ENCODE measurements at places on chromosomes 11 and 22.

DNA sequence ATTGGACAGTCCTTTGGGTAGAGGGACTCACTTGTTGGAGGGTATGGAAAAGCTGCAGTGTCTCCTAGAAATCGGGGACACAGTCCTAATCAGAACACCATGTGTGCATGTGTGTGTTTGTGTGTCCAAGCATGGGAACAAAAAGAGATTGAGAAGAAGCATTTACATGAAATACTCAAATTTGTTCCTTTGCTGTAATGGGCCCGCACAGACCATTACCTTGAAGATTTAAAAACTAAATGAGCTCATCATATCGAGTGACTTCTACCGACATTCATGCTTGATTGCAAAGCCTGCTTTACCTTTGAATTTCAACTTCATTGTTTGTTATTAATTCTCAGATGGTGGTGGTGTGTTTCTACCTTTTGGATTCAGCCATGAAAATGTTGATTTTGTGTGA, 106.9 kb downstream of the ZBTB16 start:
- no peak for DNase-seq

DNA sequence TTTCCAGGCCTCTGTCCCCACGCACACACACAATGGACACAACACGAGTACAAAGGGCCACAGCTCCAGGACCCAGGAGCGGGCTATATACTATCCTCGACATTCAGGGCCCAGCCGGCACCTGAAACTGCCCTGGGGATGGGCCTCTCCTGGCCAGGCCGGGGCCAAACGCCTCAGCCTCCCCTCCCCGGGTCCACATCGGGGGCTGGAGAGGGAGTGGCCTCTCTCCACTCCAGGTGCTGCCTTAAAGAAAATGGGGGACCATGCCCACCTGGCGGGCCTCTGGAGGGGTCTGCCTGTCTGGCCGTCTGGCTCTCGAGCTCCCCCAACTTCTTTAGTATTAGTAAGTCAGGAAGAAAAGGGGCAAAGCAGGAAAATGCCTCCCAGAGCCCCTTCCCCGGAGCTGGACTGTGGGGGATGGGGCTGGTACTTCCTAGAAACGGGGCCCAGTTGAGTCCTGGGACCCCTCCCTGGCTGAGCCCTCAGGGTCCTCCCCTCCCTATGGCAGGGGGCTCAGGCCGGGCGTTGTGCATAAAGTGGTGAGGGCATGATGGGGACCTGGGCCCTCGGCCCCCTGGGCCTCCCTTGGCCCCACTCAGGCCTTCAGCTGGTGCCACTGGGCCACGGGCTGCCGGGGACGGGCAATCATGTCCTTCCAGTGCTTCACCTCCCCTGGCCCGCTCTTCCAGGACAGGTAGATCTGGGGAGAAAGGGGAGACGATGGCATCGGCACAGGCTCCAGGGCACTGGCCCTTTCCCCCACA, 9.7 kb downstream of the LRRC10B start:
- no peak for DNase-seq

GRCh38 chr22:28589102-28589750, 90.4 kb downstream of the TTC28 start:
- peak; percentile 13 for DNase-seq

GRCh38 chr11:116576526-116576925, 196.3 kb downstream of the BUD13 start:
- no peak for DNase-seq

DNA sequence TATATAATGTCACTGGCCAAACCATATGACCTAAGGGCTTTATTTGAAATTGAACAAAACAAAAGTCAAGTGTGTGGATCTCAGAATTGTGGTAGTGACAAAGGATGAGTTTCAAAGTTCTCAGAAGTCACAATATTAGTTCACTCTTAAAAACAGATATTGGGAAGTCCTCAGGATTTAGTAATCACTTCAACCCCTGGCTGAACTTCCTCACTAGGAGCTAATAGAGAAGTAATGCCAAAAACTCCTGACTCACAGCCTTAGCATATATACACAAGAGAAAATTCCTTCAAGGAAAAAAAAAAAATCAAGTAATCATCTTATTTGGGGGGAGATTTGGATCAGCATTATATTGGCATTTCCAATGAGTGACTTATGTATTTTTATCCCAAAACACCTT, 75.6 kb upstream of the APOA1 start:
- peak; percentile 90 for DNase-seq

DNA sequence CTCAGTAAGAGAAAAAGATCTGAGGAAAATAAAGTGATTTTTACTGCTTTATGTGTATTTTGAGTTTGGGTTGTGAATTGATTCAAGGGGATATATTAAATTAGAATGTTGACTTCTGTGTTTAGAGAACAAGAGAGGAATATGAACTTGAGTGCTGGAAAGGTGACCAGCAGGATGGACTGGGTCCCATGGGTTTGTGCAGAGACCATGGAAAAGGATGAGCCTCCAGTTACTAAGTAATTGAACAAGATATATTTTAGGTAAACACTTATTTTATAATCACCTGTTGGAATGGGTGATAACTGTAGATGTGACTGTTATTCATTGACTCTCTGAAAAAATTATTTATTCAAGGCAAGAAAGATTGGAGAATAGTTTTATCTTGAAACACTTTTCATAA, 82.0 kb upstream of the TOP3B start:
- no peak for DNase-seq

DNA sequence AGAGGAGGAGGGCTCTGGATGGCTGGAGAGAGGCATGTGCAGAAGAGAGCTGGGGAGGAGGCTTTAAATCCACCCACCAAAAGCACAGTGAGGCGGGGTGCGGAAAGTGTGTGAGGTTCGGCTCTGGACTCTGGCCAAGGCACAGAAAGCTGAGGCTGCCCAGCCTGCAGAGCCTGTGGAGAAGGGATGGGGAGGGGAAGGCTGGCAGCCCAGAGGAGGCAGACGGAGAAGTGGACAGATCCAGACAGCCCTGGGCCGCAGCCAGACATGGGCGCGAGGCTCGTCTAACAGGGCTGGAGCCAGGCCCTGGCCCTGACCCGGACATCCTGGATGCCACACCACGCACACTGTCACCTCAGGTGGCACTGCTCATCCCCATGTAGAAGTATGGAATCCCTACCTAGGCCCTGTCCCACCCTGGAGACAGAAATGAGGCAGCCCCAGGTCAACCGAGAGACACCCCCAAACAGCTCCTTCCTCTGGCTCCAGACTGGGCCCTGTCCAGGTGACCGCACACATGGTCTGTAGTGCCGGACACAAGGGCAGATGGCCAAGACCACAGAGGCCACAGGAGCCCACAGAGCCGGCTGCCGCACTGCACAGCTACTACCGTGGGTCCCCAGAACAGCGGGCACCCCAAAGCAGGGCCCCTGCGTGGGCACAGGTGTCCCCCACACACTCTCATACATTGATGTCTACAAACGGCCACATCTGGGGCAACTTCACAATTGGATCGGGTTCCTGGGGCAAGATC, 16.6 kb upstream of the MOB2 start:
- no peak for DNase-seq

DNA sequence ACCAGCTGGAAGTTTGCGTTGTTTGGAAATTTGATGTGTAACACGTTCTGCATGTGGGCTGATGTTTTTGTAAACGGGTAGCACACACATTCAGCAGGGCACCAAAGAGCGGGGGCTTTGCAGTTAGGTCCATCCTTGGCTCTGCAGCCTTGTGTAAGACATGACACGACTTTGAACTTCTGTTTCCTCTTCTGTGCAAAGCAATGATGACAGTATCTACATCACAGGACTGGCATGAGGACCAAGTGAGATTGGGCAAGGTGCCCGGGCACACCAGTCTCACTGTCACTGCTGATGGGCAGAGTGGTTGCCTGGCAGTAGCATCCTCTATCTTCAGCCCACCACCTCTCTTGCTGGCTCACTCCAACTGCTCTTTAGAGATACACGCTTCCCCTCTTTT, 3.3 kb downstream of the TCN2 start:
- no peak for DNase-seq

- no peak for DNase-seq
Observed at GRCh38 chr11:110566577-110566976, 136.8 kb downstream of the FDX1 start.

GRCh38 chr11:59216641-59217564, 4.2 kb upstream of the MPEG1 start:
- DNase-seq, result peak; percentile 67

GRCh38 chr11:111520560-111520959, 6.0 kb downstream of the HOATZ start:
- peak; percentile 65 for DNase-seq

DNA sequence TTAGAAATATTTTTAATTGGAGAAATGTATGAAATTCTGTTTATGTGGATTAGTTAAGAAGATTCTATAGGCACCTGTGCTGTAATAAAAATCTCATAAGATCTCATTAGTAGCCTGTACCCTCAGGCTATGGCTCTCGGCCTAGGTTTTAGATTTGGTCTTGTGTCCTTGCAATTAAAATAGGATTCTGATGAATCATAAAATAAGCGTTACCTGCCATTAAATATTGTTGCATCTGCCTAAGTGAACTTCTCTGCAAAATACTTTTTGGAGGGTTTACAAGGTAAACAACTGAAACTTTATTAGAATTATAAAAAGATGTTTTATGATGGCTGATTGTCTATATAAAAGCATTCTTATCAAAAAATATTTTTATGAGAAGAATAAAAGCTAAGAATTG, 804.1 kb upstream of the ANO3 start:
- DNase-seq, result no peak

GRCh38 chr22:31922534-31922933, 21.8 kb upstream of the YWHAH start:
- no peak for DNase-seq

- no peak for DNase-seq
Observed at GRCh38 chr11:70851907-70852306, 400.5 kb downstream of the SHANK2 start.

GRCh38 chr11:6156628-6157359, 13.3 kb downstream of the OR52B2 start:
- no peak for DNase-seq

GRCh38 chr11:64249563-64250414, 1.5 kb upstream of the PLCB3 start:
- DNase-seq, result no peak

GRCh38 chr11:44687388-44687787, 39.4 kb upstream of the TSPAN18 start:
- DNase-seq, result no peak

DNA sequence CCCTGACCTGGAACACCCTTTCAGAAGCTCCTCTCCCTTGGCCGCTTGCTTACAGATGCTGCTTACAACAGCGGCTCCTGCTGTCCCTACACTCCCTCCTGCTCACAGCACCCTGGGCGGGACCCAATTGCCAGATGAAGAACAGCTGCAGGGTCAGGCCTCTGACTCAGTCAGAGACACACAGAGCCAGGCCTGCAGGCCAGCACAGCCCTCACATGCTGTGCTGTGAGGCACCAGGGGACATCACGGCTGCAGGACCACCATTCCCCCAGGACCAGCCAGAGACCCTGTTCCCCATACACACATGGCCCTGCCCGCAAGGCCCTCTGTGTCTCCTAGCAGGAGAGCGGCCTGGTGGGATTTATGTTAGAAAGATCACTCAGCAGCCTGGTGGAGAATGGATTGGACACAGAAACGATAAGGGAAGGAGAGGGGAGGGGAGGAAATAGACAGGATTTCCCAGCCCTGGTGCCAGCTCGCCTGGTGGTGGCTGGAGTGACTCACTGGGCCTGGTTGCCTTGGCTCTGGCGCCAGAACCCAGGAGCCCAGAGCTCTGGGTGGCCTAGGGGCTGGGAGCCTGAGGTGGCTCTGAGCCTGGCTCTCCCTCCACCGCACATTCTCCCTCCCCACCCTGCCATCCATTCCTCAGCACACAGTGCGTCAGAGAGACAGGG, 6.7 kb downstream of the CAPN5 start:
- DNase-seq, result peak; percentile 94

DNA sequence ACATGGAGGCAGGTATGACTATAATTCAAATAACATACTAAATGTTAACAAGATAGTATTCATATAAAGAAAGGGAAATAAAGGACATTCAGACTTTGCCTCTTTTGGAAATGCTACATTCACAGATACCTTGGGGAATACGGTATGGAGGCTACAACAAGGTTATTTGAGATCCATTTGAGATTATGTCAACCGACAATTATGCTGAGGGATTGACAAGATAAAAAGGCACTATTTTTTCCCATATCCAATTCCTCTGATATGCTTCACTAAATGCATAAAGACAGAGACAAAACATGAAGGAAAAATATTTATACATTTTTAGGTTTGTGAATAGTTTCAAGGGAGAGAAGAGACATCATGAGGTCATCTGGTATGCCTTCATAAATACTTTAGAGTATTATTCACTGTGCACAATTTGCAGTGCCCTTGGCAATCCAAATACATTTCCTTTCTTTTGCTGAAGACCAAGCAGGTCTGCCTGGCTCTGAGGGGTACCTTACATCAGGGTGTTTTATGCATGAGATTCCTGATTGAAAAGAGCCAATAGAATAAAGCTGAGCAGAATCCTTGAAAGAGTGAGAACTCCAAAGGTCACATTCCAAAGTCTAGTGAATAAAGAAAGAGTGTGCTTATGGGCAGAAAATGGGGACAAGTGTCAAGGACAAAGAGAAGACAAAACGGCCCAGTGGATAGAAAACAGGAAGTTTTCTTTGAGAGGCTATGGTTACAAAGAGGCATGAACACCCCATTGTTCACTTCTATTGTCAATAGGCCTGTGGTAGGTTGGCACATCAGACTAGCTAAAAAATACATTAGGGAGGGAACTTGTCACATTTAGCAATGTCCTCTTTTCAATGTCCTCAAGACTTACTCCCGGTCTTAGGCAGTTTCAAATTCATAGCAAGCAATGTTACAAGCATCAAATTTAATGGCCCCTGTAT, 455.8 kb downstream of the LRRC4C start:
- DNase-seq, result no peak

DNA sequence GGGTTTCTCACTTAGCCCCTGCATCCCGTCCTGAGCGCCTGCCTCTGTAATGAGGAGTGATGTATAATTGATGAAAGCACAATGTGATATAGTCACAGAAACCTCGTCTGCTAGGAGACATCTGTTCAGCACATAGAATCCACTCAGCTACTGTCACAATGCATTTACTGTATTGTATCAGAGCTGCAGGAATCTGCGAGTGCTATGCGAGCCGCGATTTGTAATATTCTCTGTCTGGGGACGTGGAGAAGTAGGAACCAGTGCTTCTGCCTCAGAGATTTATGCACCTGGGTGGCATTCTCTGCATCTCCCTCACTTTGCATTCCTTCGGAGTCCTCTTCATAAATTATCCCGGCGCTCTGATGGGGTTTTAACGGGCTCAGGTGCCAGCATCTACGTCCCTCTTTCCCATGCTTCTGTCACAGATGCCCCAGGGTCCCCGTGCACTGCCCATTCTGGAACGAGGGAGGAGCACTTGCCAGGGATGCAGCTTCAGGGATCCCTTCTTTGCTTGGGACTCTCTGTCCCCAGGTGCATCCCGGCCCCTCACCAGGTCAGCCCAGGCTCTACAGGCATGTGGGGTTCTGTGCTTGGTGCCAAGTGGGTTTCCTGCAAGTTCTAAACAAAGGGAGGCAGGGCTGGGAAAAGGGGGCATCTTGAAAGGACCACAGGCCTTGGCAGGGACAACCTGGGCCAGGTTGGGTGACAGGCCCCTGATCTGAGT, 205.5 kb downstream of the DSCAML1 start:
- DNase-seq, result no peak

DNA sequence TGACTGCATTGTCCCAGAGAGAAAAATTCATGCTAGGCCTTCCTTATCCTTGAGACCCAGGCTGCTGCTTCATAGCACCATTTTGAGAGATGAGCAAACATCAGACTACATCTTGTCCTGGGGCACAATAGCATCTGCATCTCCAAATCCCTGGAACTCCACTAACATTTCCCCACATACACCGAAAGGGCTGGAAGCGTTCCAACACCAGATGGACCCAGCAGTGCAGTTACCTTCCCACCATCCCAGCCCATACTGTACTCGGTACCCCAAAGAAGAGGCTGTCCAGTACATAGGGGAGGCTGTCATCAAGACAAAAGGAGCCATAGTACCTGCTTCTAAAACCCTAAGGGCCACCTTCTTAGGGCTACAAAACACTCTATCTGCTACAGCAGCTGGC, 547.2 kb upstream of the CHORDC1 start:
- no peak for DNase-seq
